Stimulated activated CD4-positive, alpha-beta T cell treated with anti-CD3 and anti-CD28 coated beads, Interleukin-1b, Interleukin-23, amount 100 ng/mL, for 1 hour (primary cell): ENCODE measurements at places on chromosomes 3 and 15.

GRCh38 chr3:89223188-89223587 lies 115.8 kb downstream of the EPHA3 start:
- no peak for DNase-seq

DNA sequence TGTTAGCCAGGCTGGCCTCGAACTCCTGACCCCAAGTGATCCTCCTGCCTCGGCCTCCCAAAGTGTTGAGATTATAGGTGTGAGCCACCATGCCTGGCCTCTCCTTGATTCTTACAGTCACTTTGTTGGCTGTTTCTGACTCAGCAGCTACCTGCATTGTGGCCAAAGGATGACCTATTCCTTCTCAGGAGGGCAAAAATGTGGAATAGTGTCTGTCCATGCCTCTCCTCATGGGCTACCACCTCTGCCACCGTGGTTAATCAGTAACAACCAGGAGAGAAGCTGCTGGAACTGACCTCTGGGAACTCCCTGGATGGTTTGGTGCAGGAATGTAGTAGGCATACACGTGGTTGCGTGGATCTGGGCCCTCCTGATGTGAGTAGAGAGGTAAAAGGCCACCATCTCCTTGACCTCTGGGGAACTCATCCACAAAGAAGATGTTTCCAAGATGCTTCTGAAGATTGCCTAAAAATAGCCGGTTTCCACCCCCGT lies 63.3 kb downstream of the FLNB start:
- DNase-seq, result no peak

DNA sequence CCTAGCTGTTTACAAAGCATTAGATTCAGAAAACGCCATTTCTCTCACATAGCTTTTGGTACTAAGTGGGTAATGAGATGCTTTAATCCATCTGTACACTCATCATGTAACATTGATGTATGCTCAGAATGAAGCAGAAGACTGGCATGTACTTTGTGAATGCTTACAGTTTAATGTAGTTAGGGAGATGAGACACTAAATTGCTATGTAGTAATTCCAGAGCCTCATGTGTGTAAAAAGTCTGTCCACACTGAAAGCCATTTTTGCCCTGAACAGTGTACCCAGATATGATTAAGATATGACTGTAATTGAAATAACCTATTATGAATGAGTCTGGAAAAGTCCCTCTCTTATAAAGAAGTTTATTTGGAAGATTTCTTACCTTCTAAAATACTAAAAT lies 66.5 kb downstream of the ARMC8 start:
- no peak for DNase-seq

DNA sequence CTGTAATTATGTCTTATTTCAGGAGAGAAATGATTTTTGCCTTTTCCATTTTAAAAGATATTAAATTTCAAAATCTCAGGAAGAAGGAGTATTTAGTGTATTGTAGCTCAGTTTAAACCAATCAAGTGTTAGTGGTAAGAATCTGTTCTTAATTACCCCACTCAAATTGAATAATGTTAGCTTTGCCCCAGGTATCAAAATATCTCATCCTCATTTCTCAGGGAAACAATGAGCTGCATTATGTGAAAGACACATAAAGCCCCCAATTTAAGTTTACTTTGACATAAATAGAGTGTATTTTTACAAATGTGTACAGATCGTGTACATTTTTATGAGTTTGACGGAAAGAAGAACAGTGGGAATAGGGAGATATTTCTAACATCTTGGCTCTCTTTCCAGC lies 317.4 kb upstream of the RARB start:
- no peak for DNase-seq

GRCh38 chr15:35888815-35889214 lies 342.9 kb upstream of the DPH6 start:
- no peak for DNase-seq

GRCh38 chr3:127215714-127216414 lies 22.9 kb downstream of the PRR23E start:
- no peak for DNase-seq

DNA sequence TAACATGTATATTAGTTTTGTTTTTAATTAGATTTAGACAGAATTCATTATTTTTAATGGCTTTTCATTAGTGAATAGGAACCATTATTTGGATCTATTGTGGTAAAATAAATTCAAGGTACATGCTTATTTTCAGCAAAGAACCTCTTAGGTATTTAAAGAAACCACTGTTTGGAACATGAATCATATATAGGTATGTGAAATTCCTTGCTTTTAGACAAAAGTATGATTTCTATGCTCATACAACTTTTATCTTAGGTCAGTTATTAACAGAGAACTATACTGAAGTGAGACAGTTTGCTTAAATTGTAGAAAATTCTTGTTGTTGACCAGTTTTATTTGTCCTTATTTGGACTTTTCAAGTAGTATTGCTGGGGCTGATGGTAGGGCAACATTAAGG lies 389.9 kb downstream of the FEZF2 start:
- DNase-seq, result no peak

DNA sequence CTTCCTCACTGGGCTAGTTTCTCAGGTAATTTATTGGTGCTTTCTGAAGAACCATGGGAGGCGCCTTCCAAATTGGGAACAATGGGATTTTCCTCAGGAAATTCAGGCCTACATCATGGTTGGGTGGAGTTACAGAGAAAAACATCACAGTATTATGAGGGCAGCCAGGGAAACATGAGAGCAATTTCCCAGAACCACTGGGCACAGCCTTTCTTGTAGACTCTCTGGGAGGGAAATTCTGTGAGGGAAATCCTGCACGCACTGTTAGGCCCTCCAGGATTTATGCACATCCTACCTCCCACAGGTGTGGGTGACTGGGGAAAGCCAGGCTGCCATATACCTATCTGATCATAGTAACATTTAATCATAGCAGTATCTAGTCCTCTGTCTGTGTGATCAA lies 13.2 kb downstream of the POPDC2 start:
- no peak for DNase-seq

- DNase-seq, result no peak
These were observed 285.8 kb upstream of the SEMA6D start for GRCh38 chr15:47431501-47431900.

DNA sequence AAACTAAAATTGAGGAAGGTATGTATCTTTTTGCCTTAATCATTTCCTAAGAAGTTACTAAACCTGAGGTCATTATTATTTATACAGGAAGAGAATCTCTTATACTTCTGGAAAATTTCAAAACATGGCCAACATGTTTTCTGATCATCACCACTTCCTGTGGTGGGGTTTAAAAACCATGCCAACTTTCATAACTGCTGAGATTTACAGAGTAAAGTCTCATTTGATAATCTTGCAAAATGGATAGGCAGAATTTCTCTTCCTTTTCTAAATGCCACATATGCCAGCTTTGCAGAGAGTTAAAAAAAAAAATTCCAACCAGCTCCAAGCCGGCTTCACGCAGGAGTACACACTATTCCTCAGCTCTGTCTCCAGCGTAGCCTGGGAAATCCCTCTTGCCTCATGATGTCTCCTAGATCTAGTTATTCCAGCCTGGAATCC lies 124.3 kb upstream of the SPRED1 start:
- no peak for DNase-seq

DNA sequence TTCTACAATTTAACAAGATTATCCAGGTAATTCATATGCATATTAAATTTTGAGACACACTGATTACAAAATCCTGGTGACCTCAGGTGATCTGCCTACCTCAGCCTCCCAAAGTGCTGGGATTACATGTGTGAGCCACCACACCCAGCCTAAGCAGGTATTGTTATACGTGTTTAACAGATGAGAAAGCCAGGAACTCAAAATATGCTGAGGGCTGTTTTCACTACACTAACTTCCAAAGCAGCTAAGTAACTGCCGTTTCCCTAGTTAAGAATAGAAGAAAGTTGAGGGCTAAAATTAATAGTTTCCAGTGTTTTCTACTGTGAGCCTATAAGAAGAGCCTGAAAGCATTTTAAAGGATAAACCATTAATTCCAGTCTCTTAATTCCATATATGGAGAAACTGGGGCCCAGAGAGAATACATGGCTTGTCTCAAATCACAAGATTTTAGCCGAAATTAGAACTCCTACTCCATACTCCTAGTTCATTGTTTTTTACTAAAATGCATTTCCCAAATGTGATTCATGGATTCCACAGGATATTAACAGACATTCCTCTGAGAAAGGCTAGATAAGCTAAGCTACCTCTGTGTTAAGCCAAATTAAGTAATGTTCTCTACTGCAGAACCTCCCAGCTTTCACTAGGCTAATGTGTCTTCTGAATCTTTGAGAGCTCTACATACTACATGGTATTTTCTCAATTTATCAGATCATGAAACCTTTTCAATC lies 17.0 kb upstream of the AVEN start:
- no peak for DNase-seq

DNA sequence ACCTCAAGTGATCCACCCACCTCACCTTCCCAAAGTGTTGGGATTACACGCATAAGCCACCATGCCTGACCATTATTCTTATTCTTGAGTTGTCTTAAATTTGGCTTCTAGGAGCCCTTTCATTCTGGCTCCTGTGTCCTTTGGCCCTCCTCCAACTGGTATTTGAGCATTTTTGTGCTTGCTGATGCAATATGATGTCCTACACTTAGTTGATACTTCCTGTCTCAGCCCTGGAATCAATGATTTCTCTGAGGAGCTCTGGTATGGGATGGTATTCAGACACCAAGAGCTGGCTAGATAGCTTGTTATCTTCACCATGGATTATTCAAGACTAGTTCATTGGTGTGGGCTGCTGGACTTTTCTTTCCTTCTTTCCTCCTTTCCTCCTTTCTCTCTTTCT lies 25.4 kb downstream of the ZNF621 start:
- no peak for DNase-seq

DNA sequence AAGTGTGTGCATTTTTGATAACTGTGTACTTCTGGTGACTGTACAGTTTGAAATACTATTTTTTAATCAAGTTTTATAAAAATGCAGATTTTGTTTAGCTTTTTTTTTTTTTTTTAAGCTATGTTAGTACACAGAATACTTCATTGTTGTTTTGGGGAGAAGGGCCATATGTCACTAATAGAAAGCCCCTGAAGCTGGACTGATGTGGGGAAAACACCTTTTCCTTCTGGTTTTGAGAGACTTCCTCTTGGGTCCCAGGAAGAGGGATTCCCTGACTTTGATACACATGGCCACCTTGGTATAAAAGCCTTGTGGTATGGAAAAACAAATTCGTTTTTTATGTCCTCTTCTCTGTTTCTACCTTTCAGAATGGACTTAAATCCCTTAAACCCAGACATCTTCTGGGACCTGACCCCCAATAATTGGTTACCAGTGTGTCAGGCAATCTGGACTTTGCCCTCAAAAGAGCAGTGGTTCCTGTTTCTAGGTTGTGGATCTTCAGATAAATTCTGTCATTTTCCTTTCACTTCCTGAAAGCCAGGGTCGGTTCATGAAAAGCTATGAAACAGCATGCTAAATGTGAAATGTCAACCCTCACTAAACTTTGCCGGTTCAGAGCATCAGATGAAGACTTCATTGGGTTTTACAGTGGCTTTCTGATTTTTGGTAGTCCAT lies 31.1 kb upstream of the BLOC1S6 start:
- DNase-seq, result no peak

DNA sequence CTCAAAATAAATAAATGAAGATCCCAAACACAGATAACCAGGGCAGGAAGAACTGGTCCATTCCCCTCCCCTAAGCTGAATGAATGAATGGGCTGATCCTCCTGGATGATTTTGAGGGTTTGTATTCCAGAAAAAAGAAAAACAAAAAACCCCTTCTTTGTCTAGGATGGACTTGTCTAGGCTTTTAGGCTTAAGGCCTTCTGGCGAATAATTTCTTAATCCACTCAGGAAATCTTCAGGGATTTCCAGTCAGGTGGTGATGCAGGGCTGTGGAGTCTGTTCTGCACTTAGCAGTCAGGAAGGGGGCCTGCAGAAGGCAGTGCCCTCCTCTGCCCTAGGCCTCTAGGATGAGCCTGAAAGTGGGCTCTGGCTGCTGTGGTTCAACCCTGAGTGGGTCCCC lies 52.1 kb downstream of the BDH1 start:
- DNase-seq, result no peak

DNA sequence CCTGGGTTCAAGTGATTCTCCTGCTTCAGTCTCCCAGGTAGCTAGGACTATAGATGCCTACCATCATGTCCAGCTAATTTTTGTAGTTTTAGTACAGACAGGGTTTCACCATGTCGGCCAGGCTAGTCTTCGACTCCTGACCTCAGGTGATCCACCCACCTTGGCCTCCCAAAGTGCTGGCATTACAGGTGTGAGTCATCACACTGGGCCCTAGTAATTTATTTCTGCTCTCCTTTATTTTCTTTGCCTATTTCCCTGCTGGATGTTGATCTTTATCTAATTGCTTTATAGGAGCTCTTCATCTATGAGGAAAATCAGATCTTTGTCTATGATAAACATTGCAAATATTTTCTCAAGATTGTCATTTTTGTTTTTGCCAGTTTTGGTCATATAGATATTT lies 31.7 kb downstream of the UQCC5 start:
- no peak for DNase-seq

- DNase-seq, result no peak
These were observed 2.9 kb downstream of the WNT5A start for GRCh38 chr3:55484191-55484689.

DNA sequence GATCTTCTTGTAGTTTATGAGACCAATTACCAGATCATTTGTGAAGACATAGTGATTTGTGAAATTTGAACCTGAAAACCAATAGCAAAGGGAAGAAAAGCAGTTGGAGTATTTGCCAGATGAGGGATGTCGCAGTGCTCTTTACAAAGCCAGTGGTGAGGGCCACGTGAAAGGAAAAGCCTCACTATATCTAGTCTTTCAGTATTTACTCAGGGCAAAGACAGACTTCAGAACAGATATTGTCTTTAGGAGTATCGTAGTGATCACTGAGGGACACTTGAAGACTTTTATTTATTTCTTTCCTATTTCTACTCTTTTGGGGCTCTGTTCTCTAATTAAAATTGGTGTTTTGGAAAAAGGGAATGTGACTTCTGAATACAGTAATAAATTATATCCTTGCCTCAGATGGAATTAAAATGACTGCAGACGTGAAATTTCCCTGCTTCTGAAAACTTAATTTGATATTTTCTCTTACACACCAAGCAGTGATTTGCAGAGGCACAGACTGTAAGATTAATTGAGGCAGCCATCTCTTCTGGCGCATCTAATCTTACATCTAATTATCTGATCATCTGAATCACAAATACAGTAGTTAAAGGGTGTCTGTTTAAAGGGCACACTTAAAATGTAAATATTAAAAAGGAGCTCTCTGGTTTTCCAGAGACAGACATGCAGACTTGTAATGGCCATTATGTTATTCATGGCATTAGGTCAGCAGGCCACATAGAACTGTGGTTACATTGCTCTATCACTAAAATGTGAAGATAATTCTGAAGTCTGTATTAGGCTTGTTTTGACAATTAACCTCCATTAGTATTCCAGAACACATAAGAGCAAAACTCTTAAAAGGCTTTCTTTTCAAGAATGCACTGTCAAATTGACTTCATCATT lies 193.0 kb upstream of the GOLIM4 start:
- no peak for DNase-seq

DNA sequence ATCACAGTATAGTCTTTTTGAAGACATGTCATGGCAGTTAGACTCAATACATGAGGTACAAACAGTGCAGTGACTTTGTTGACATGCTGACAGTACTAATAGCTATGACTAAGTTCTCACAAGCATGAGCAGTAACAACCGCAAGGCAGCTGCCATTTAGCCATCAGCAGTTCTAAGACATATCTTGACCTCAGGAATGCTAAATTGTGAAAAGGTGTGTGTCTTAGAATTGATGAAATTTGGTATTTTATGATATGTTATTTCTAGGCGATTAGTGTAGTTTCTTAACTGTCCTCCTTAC lies 60.7 kb upstream of the FURIN start:
- DNase-seq, result no peak

- no peak for DNase-seq
These were observed 11.4 kb upstream of the PRR20G start for GRCh38 chr3:127299276-127299675.

GRCh38 chr3:187878772-187879518 lies 133.7 kb upstream of the BCL6 start:
- no peak for DNase-seq
